ENCODE measurements at places on chromosomes 5 and 9. TPM values are rescaled to one million over a fixed set of nuclear protein-coding genes. Genes with fewer than 3 reads are reported as not detected.

Gene CDO1
- total RNA-seq = 0.30 TPM

Gene RPS14
- total RNA-seq = 4,222 TPM

Gene CTXN3
- total RNA-seq = not detected

Gene ST6GALNAC6
- total RNA-seq = 32.0 TPM

Gene ACSL6
- 0.12 TPM for total RNA-seq

Gene ADRA1B
- not detected for total RNA-seq

Gene LRRC26
- total RNA-seq = not detected

Gene NKD2
- 0.70 TPM for total RNA-seq

Gene ASS1
- total RNA-seq = 359 TPM

Gene SLU7
- 67.2 TPM for total RNA-seq

Gene DDX4
- not detected for total RNA-seq

Gene REEP2
- 18.3 TPM for total RNA-seq

Gene TAF11L2
- not detected for total RNA-seq

Gene GABRG2
- total RNA-seq = not detected

Gene IGIP
- total RNA-seq = 9.3 TPM

Gene HEMGN
- not detected for total RNA-seq

Gene PRELID2
- 15.6 TPM for total RNA-seq

Gene GLRA1
- not detected for total RNA-seq

Gene NOL8
- total RNA-seq = 14.7 TPM

Gene TLE1
- total RNA-seq = 21.5 TPM

Gene PCDHGB4
- 22.8 TPM for total RNA-seq

Gene PHF24
- under 0.01 TPM for total RNA-seq

Gene NMUR2
- not detected for total RNA-seq

Gene PDLIM4
- 17.3 TPM for total RNA-seq

Gene HRH2
- 0.53 TPM for total RNA-seq

Gene FOXE1
- total RNA-seq = not detected

Gene SLC12A2
- 50.6 TPM for total RNA-seq

Gene PCA3
- not detected for total RNA-seq

Gene SPINK6
- total RNA-seq = not detected

Gene C5orf63
- total RNA-seq = 0.47 TPM

Gene CDC14B
- total RNA-seq = 13.5 TPM

Gene PCDHA10
- 1.4 TPM for total RNA-seq

Gene ZNF782
- 1.4 TPM for total RNA-seq

Gene C5orf46
- total RNA-seq = not detected

Gene LEAP2
- total RNA-seq = 0.08 TPM

Gene SLC6A7
- not detected for total RNA-seq

Gene SCGB3A2
- total RNA-seq = not detected

Gene SPATA31C1
- not detected for total RNA-seq

Gene OR2V2
- total RNA-seq = not detected

Gene GABRA1
- total RNA-seq = not detected

Gene PTTG1
- 139 TPM for total RNA-seq
